Fibroblast of skin of right biceps (primary cell): ENCODE measurements at places on chromosomes 7 and 10.

- no peak for DNase-seq
Measured at GRCh38 chr10:24884316-24884715, 68.1 kb downstream of the PRTFDC1 start.

DNA sequence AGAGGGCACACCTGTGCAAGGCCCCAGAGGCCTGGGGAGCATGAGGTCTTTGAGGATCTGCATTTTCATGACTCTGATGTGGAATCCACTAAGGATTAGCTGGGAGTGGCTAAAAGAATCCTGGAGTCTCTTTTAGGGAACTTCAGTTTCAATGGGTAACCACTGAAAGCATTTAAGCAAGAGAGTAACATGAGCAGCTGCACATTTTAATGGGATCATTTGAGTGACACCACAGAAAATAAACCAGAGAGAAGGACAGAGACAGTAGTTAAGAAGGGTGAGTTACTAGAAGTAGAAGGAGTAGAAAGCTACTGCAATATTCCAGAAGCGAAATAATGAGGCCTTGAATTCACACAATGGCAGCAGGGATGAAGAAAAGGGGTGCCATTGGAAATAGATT is 5.2 kb downstream of the GOT1 start:
- DNase-seq = no peak

- DNase-seq = peak; percentile 66
Measured at GRCh38 chr7:43108255-43109011, 4.0 kb upstream of the HECW1 start.

GRCh38 chr7:69433081-69433480 is 165.2 kb upstream of the AUTS2 start:
- no peak for DNase-seq

- DNase-seq = no peak
Measured at GRCh38 chr7:154914996-154915380, 87.9 kb downstream of the PAXIP1 start.

- peak; percentile 46 for DNase-seq
Measured at GRCh38 chr7:75055830-75056772, 17.5 kb downstream of the RCC1L start.

GRCh38 chr7:115689941-115690340 is 340.6 kb downstream of the TFEC start:
- DNase-seq = peak; percentile 4

GRCh38 chr7:115009736-115010440 is 88.0 kb downstream of the MDFIC start:
- no peak for DNase-seq

GRCh38 chr7:16668049-16668858 is 22.3 kb downstream of the BZW2 start:
- peak; percentile 99 for DNase-seq

DNA sequence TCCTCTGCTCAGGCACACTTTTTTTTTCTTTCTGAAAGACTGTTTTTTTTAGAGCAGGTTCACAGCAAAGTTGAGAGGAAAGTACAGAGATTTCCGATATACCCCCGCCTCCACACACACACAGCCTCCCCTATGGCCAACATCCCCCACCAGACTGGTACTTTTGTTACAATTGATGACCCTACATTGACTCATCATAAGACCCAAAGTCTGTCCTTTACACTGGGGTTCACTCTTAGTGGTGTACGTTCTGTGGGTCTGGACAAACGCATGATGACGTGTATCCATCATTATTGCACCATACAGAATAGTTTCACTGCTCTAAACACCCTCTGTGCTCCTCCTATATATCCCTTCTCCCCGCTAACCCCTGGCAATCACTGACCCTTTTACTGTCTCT is 107.7 kb downstream of the RBM20 start:
- no peak for DNase-seq

GRCh38 chr7:96349572-96349971 is 27.7 kb upstream of the SLC25A13 start:
- no peak for DNase-seq

GRCh38 chr7:48173756-48174382 is 2.6 kb downstream of the ABCA13 start:
- DNase-seq = peak; percentile 53

- DNase-seq = no peak
Measured at GRCh38 chr7:141610671-141611070, 59.5 kb downstream of the AGK start.

- no peak for DNase-seq
Measured at GRCh38 chr10:878333-878759, 53.2 kb downstream of the LARP4B start.

- DNase-seq = peak; percentile 21
Measured at GRCh38 chr10:13271552-13272163, 28.2 kb downstream of the PHYH start.

DNA sequence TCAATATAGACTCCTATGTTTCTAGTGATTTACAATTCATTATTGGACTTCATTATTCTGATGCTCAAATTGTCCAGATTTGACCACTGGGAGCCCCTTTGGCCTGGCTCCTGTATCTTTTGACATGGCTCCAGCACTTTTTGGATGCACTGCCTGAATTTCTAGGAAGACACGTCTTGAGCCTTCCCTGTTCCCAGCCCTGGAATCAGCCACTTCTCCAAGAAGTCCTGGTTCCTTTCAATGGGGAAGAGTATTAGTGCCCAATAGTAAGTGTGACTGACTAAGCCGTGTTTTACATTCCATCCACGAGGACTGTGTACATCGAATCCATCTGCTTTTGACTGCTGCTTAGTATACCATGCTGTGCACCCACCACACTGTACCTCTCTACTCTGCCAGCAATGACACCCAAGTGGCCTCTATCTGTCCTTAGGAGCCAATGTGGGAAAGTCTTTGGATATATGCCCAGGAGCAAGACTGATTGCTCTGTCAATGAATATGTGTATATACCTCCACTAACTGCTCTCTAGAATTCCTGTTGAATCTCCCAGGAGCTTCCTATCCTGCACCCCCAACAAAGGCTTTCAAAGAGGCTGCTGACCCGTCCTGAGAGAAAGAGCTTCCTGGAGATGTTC is 23.2 kb upstream of the NPFFR1 start:
- no peak for DNase-seq

DNA sequence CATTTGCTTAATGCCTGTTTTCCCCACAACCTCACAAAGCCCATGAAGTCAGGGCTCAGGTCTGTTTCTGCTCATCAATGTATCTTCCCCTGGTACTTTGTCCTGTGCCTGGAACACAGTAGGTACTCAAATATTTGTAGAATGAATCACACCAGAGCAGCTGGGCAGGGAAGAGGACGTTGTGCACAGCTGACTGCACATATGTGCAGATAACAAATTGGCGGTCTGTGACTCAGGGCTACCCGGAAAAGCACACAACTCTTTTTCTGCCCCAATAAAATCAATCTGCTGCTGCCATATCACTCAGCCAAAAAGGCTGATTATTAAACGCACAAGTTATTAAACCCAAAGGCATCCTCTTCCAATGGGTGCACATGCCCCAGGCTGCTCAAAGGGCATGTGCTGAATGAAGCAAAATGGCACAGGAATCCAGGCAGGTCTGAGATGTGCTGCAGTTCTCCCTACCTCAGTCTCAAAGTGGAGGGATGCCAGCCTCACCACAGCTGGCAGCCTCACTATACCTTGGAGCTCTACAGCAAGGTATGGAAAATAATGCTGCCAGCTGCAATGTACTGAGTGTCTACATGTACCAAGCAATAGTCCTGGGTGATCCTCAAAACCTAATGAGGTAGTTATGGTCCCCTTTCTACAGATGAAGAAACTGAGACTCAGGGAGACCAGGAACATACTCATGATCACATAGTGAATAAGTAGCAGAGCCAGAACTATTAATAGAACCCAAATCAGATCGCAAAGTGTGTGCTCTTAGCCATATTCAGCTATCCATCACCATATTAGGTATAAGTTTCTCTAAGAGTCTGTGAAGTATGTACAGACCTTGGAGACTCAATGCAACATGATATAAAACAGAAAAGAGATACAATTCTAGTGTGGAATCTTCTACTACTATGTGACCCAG is 43.4 kb downstream of the SORBS1 start:
- DNase-seq = peak; percentile 38

DNA sequence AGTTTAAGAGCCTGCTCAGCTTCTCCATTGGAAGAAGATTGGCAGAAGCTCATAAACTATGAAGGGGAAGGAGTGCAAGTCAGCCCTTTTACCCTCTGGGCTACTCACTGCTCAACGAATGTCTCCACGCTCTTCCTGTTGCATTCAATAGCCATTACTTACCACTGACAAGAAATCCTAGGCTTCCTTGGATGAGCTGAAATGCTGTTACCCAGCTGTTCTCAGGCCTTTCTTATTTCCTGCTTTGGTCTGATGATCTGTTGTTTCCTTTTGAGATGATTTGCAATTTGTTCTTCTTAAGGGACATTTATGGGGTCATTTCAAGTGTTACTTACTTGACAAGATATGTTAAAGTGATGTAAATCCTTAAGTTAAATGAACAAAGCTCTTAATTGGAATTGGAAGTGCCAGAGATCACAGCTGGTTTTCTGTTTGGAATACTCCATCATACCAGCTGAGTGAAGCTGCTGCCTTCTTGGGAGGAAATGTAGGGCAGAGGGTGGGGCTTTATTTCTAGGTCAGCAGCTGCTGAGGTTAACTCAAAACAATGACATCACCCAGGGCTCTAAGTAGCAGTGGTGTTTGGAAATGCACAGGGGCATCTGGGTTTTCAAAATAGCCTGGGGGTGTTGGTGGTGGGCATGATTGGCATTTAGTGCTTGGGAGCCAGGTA is 170.0 kb downstream of the PRKCQ start:
- DNase-seq = no peak

GRCh38 chr10:82969405-82969804 is 1094.4 kb downstream of the NRG3 start:
- peak; percentile 17 for DNase-seq

GRCh38 chr10:98045785-98046389 is 15.5 kb upstream of the CRTAC1 start:
- DNase-seq = peak; percentile 35

- DNase-seq = no peak
Measured at GRCh38 chr7:96089511-96089910, 232.4 kb downstream of the SLC25A13 start.

GRCh38 chr7:122212754-122213153 is 68.7 kb upstream of the AASS start:
- DNase-seq = no peak

DNA sequence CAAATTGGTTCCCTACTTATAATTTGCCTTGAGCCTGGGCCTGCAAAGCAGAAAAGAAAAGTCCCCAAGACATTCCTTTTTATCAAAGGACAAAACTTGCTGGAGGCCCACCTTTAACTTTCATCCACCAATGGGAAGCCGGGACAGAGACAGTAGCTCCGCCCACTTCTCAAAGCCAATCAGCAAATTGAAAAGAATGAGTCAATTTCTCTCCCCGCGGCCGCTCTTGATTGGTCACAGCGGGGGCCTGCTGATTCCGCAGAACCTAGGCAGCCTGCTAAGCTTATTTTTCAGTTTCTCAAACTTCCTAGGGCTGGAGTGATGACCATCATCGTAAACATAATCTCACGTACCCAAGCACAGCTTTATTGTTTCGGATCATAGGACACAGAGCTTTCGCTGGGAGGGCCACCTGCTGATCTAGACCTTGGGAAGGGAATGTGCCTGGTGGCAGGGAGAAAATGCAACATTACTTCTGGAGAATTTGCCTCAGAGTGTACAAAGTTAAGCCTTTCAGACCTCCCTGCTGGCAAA is at the start of gene SLC13A4:
Gene SLC13A4, minus strand, starts transcription at position 51 of the 534 bp plus-strand sequence. CDS start 690 bp downstream, outside the sequence.
- no peak for DNase-seq

DNA sequence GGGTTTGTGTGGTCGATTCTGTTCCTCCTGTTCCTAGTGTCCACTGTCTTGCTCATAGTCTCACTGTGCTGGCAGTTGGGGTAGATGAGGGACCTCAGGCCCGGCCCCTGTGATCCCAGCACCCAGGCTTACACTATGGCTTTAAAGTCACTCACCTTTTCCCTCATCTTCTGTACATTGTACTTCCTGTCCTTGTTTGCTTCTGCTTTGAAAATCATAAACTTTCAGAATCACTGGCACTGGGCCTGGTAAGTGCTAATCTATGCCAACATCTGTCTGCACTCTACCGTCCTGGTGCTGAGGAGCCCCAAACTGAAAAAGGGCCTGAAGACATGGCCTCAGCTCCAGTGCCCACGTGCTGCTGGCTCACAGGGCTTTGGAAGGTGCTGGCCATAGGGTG is 5.7 kb upstream of the TAS2R60 start:
- DNase-seq = no peak

DNA sequence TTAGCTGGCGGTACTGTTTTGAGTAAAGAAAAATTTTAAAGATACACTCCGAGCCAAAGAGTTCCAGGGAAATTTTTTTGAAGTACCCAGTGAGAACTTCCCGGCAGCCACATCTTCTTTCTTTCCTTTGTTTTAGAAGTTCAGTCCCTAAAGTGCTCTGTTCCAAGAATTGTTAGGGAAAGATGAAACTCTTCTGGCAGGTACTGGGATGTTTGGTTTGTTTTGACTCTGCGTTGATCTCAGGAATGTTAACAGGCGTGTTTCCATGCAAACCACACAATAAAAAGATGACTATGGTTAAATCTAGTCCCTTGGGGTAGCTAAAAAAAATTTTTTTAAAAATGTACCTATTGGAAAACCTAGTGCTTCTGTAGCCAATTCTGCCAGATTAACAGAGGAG is 224.7 kb upstream of the PHYHIPL start:
- peak; percentile 76 for DNase-seq

- DNase-seq = no peak
Measured at GRCh38 chr7:39410582-39410981, 155.6 kb upstream of the YAE1 start.

GRCh38 chr10:75234683-75235374 is 928 bp downstream of the COMTD1 start:
- DNase-seq = no peak

DNA sequence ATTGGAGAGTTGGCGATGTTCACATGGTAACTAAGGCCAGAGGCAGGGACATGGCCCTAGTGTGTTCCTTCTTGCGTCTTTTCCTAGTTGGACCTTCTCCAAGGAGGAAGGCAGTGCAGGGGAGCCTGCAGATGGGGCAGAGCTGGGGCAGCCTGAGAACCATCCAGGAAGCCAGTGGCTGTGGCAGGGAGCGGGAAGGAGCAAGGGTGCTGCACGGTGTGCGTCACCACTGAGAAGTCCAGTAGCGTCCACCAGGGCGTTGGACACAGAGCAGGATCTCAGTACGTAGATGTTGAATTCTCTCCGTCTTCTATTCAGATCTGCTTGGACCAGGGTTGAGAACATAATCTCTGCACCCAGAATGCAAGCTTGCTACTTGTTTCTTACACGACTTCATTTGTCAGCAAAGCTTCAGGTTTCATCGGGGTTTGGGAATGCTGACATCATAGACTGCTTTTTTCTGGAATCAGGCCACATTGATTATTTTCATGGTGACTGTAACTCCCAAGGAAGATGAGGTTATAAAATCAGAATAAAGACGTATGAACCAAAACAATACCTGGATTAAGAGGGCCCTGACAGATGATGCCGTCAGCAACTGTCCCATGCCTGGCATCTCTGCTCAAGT is 130.3 kb downstream of the HECW1 start:
- DNase-seq = peak; percentile 23

- DNase-seq = no peak
Measured at GRCh38 chr7:49788455-49789059, 15.1 kb downstream of the VWC2 start.

DNA sequence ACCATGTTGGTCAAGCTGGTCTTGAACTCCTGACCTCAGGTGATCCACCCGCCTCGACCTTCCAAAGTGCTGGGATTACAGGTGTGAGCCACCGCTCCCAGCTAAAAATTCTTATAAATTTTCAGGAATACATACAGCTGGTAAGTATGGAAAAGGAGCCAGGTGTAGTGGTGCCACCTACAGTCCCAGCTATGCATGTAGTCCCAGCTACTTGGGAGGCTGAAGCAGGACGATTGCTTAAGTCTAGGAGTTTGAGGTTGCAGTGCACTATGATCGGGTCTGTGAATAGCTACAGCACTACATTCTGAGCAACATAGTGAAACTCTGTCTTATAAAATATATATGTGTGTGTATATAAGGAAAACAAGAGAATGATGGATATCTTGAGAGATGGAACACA is 19.0 kb downstream of the LDB1 start:
- DNase-seq = no peak
